Fibroblast of skin of right biceps (primary cell): ENCODE measurements at places on chromosomes 6 and 20.

- DNase-seq = no peak
Measured at GRCh38 chr20:58238490-58238889, 10.0 kb upstream of the ANKRD60 start.

DNA sequence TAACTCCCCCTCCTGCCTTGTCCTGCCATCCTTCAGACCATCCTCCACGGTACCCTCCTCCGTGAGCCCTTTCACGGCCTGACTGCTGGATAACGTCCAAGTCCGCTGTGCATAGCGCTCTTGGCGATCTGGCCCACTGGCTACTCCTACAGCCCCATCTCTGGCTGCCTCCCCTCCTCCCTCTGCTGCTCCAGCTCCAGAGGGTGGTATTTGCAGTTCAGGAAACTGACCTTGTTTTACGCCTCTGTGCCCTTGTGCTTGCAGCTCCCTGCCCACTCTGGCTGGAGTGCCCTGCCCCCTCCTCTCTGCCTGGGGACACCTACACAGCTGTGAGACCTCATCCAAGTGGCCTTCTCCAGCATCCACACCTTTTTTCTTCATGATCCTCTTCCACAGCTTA lies 6.5 kb upstream of the RREB1 start:
- no peak for DNase-seq

GRCh38 chr6:33313105-33313708 lies 671 bp downstream of the TAPBP start:
- DNase-seq = peak; percentile 28

DNA sequence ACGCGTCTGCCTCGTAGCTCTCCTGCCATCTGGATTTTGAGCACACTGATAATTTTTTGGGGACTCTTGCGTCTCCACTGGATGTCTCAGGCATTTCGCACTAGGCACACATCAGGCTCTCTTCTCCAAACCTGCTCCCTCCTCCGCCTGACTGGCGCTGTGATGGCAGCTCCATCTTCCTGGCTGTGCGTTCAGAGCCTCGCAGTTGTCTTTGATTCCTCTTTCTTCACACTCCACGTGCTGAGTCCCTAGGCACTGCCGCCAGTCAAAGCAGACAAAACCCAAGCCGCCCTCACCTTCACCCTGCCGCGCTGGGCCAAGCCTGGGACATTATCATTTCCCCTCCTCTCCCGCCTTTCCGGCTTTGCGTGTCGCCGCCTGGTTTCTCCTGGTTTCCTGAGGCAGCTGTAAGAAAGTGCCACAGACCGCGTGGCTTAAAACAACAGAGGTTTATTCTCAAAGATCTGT lies 778 bp downstream of the PSMG4 start:
- DNase-seq = peak; percentile 37

- DNase-seq = no peak
Measured at GRCh38 chr6:155387481-155387880, 68.2 kb downstream of the NOX3 start.

DNA sequence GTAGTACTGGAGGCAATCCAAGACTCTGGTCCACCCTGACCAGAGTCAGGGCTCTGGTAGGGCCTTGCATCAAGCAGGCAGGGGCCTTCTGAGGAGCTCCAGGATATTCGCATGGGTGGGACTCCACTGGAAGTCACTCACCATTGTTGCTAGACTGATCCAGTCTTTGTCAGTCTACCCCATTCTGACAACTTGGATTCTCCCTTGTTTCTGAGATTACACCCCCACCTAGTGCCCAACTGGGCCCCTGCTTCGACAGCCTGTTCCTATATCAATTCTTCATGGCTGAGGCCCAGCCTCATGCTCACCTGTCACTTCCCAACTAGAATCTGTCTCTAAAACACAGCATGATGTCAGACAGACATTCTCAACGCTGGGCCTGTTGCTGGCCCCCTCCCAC lies 5.2 kb downstream of the SLC35D3 start:
- DNase-seq = no peak

- DNase-seq = no peak
Measured at GRCh38 chr20:46401478-46401860, 4.9 kb downstream of the ELMO2 start.

GRCh38 chr6:142015011-142015410 lies 117.7 kb upstream of the GJE1 start:
- DNase-seq = peak; percentile 24

DNA sequence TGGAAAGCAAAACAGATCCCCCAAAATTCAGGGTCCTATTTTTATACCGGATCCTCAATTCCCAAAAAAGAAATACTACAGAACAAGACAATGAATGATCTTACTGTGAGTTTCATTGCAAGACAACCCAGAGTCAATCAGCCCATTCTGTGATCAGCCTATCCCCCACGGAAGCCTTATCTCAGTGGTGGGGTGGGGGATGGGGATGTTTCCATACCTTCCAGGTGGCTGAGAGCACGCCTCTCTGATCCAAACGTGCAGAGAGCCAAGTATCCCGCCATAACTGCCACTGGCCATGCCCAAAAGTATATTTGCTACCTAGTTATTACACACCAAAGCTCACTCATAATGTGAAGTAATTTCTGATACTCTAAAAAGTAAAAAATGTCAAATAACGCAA lies 15.1 kb downstream of the WFDC2 start:
- no peak for DNase-seq

- DNase-seq = no peak
Measured at GRCh38 chr6:157610451-157610999, 212.5 kb upstream of the SNX9 start.
